ENCODE measurements at places on chromosomes 11 and 22. TPM values are rescaled to one million over a fixed set of nuclear protein-coding genes. Genes with fewer than 3 reads are reported as not detected.

WBP2NL gene
- total RNA-seq: 0.91 TPM

HSPB2 gene
- total RNA-seq: not detected

FOSL1 gene
- total RNA-seq: 6.0 TPM

SYT12 gene
- not detected for total RNA-seq

CASP5 gene
- not detected for total RNA-seq

NOX4 gene
- not detected for total RNA-seq

BACE1-AS gene
- total RNA-seq: 4.5 TPM

OR52I1 gene
- total RNA-seq: not detected

GRM5 gene
- not detected for total RNA-seq

SYT7 gene
- not detected for total RNA-seq

OR6T1 gene
- total RNA-seq: not detected

BCO2 gene
- total RNA-seq: 1.3 TPM

C11orf86 gene
- total RNA-seq: not detected

MMP11 gene
- 1.0 TPM for total RNA-seq

GLB1L2 gene
- total RNA-seq: 1.3 TPM

APBB1 gene
- total RNA-seq: 43.4 TPM

ZNF214 gene
- not detected for total RNA-seq

CAPN5 gene
- 0.28 TPM for total RNA-seq

MFRP gene
- total RNA-seq: not detected

BTBD10 gene
- 23.9 TPM for total RNA-seq
